NCI-H460 (cell line): ENCODE measurements at places on chromosomes 12 and 14.
A peak's percentile ranks its signal among the peaks of the same experiment; 100 is the strongest.

GRCh38 chr12:55043542-55043941, 23.8 kb downstream of the NEUROD4 start:
- no peak for DNase-seq

- no peak for DNase-seq
Measured at GRCh38 chr14:101442451-101442850, 118.8 kb upstream of the DIO3 start.

GRCh38 chr12:26406391-26406790, 211.0 kb downstream of the SSPN start:
- DNase-seq, result no peak

DNA sequence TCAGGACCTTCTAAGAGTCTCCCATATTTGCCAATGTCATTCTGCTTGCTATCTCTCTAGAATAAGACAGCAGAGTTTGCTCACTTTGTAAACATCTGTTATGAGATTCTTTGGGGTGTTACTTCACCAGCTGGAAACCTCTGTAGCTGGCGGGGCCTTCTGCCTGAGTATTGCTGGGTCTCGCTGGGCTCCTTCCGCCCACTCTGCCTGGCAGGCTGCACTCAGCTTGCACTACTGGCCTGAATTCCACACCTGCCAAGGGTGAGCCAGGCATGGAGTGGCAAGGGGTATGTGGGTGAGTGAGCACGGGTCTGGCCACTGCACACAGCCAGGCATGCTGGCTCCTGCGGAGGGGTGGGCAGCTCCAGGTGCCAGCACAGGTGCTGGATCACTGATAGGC, 267.3 kb upstream of the PDE3A start:
- no peak for DNase-seq

DNA sequence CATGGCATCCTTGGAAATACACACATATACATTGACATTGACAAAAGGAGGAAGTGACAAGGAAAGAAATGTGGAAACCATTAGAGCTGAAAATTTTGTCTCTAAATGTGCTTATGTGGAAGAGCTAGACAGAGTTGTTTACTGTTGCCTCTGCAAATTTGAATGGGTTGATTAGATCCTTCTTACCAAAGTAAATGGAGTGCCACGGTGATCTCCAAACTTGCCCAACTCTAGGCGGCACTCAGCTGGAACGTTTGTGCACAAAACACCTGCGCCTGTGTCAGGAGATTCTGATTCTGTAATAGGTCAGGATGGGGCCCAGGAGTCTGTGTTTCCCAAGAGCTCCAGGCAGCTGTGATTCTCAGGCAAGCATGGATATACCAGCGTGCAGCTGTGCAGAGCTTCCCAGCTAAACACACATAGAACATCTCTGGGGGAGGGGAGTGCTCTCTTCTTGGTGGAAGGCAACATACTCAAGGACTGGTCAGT, 77.8 kb upstream of the BDKRB2 start:
- DNase-seq, result no peak

GRCh38 chr14:99937475-99938244, 127.6 kb upstream of the EVL start:
- DNase-seq, result no peak

- no peak for DNase-seq
Measured at GRCh38 chr14:94367347-94368242, 20.8 kb downstream of the SERPINA1 start.

DNA sequence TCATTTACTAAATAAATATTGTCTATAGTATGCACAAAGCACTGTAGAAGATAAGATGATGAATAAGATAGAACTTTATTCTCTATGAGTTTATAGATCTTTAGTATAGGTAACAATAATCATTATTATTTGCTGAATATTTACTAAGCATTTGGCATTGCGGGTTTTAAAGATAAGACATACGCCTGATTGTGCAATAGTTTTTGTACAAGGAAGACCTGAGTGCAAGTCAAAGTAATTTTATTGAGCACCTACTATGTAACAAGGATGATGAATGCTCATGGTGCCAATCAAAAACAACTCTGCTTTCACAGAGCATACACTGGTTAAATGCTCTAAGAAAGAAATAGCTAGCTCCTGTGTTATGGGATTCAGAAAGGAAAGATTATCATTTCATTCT, 1461.7 kb upstream of the FLRT2 start:
- no peak for DNase-seq

DNA sequence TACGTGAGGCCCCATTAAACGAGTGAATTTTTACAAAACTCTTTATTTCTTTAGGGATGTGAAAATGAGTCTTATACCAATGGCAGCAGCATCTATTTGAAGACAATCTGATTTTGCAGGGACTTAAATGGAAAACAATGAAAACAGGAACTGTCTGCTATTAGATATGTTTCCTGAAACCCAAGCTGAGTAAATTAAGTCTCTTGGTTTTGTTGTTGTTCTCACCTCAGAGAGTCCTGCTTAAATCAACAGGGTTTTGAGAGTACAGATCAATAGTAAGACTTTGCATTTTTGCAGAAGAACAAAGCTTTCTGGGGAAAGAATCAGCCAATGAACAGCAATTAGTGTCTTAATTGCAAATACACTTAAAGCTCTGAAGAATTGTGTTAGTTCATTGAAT, 39.1 kb upstream of the LGR5 start:
- no peak for DNase-seq

DNA sequence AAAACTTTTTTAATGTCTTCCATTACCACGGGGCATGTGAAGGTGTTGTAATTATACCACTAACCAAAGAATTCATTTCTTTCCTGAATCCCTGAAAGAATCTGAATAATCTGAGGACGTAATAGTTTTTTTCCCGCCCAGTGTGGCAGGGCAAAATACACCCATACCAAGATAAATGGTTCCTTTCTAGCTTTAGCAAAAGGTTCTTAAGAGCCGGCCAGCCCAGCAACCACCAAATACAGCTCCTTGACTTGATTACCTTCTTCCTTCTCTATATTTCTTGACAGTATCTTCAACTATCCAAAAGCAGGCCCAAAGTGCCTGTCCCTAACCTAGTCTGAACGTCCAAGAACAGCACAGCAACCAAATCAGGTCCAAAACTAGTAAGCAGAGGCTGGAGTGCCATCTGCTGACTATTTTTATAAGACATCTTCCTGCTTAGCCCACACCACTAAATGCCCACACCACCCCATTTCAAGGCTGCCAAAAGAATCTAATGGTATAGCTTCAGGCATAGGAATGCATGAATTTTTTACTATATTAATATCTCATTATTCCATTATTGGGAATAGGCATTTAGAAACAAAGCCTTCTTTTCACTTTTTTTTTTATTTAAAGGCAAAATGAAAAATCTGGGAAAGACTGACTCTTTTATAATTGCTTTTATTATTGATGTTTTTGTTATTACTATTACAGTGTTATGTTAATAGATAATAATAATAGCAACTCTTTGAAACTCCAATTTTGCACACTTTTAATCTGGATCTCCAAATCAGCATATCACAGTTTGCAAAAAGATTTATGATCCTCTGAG, 524.4 kb downstream of the MED13L start:
- peak; percentile 63 for DNase-seq

GRCh38 chr14:20551606-20552005, 9.2 kb downstream of the RNASE9 start:
- no peak for DNase-seq

GRCh38 chr12:108816652-108817335, 40.6 kb downstream of the SSH1 start:
- no peak for DNase-seq

DNA sequence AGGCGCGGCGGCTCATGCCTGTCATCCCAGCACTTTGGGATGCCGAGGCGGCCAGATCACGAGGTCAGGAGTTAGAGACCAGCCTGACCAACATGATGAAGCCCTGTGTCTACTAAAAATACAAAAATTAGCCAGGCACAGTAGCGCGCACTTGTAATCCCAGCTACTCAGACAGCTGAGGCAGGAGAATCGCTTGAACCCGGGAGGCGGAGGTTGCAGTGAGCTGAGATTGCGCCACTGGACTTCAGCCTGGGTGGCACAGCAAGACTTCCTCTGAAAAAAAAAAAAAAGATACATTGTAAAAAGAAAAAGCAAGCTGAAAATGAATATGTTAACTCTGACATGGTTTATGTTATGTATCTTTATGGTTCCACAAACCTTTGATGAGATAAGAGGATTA, 33.6 kb downstream of the RPGRIP1 start:
- DNase-seq, result no peak

DNA sequence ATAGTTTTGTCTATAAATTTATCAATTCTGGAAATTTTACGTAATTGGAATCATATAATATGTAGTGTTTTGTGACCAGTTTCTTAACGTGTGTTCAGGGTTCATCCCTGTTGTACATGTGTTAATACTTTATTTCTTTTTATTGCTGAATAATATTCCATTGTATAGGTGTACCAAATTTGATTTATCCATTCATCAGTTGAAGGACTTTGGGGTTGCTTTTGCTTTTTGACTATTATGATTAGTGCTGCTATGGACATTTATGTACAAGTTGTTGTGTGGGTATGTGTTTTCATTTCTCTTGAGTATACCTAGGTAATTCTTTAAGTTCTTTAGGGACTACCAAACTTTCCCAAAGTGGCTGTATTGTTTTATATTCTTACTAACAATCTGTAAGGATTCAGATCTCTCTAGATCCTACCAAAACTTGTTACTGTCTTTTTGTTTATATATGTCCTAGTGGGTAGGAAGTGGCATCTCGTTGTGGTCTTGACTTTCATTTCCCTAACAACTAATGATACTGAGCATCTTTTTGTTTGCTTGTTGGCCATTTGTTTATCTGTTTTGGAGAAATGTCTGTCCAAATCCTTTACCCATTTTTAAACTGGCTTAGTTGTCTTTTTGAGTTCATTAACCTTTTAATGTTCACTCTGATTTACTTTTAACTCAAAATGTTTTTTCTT, 14.9 kb downstream of the VRK1 start:
- no peak for DNase-seq

- no peak for DNase-seq
Measured at GRCh38 chr14:23550812-23551265, 726 bp downstream of the ZFHX2 start.

DNA sequence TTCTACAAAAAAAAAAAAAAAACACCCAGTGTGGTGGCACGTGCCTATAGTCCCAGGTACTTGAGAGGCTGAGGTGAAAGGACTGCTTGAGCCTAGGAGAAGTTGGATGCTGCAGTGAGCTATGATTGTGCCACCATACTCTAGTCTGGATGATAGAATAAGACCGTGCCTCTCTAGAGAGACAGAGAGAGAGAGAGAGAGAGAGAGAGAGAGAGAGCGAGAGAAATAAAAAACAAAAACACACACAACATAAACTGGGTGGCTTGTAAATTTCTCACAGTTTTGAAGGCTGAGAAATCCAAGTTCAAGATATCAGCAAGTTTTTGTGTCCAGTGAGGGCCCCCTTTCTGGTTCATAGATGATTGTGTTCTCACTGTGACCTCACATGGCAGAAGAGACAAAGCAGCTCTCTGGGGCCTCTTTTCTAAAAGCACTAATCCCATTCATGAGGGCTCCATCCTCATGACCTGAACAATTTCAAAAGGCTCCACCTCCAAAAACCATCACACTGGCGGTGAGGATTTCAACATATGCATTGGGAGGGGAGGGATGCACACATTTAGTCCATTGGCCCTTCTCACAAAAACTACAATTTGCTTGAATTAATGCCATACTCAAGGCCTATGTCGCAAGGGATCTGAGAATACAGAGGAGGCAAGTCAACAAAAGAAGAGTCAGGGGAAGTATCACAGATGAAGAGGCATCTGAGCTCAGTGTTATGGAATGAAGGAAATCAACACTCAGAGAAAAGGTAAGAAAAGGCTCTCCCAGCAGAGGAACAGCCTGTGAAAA, 94.9 kb downstream of the PPM1H start:
- no peak for DNase-seq

GRCh38 chr14:89773644-89774316, 180.8 kb downstream of the EFCAB11 start:
- DNase-seq, result peak; percentile 41

GRCh38 chr14:71964716-71965115, 32.5 kb downstream of the RGS6 start:
- DNase-seq, result no peak

GRCh38 chr14:34003082-34003668, 52.3 kb upstream of the EGLN3 start:
- no peak for DNase-seq

DNA sequence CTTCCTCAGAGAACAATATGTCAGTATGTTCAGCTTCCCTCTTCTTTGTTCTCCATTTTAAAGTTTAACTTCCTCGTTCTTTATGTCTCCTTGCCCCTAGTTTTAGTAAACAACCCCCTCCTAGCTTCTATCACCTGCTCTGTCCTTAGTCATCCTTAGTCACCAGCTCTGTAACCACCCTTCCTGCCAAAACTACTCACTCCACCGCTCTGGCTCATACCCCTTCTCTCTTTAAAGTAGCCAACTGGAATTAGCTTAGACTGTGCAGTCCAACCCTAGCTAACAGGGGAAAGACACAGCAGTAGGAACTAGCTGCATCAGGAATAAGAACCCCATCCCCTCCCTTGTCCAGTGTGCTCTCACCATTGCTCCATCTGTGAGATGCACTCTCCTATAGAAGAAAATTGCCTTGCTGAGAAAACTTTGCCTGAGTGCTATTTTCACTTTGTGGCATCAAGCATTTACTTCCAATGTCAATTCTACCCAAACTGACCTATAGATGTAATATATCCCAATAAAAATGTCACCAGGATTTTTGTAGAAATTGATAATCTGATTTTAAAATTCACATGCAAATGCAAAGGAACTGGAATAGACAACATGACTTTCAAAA, 603.2 kb downstream of the C12orf50 start:
- DNase-seq, result no peak

- no peak for DNase-seq
Measured at GRCh38 chr12:3313675-3314663, 177.0 kb upstream of the PRMT8 start.

DNA sequence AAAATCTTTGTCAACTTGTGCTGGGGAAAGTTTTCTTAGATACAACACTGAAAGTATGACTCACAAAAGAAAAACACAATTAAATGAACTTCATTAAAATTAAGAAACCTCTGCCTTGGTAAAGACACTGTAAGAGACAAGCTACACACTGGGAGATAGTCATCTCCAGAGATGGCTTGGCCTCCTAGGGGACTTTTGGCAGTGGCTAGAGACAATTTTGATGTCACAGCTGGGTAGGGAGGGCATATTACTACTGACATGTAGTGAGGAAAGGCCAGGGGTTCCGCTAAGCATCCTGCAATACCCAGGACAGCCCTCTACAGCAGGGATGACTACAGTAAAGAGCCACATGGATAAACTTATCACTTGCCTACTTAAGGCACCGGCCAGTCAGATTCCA, 8.7 kb upstream of the RNASE4 start:
- DNase-seq, result no peak
